Tongue (tissue), 3 donors: ENCODE measurements at places on chromosomes 13 and 19. TPM values are rescaled to one million over a fixed set of nuclear protein-coding genes. Genes with fewer than 3 reads are reported as not detected.

Gene TRPC4
- 2.1 TPM for total RNA-seq

Gene PRTN3
- 3.3 TPM for total RNA-seq

Gene ZFR2
- total RNA-seq: not detected

Gene FOXA3
- 0.21 TPM for total RNA-seq

Gene CEACAM21
- 2.6 TPM for total RNA-seq

Gene KANK2
- 236 TPM for total RNA-seq

Gene TTC9B
- not detected for total RNA-seq

Gene MUC16
- total RNA-seq: 1.1 TPM

Gene ANKLE1
- total RNA-seq: 0.62 TPM
